ENCODE measurements at places on chromosomes 12 and 14.

DNA sequence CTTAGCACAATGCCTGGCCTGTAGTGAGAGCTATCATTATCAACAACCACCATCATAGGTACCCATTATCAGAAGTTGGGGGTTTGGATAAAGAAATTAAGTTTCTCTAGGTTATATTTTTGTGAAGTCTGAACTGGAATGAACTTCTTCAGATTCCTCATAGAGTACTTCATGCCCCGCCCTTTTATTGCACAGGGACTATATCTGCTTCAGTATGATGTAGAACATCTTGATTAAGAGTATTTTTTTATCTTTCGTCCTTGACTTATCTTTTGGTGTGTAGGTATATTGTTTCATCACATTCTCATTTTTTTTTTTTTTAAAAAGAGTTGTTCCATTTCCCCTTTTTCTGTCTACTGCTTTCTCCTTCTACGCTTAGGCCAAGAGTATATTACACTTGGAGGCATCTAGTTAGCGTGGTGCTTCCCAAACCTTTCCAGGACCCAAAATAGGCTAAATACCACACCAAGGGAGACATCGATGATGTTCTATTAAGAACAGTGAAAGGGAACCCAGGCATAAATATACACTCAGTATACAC lies 467.5 kb downstream of the ZFP36L1 start:
- no peak for DNase-seq

DNA sequence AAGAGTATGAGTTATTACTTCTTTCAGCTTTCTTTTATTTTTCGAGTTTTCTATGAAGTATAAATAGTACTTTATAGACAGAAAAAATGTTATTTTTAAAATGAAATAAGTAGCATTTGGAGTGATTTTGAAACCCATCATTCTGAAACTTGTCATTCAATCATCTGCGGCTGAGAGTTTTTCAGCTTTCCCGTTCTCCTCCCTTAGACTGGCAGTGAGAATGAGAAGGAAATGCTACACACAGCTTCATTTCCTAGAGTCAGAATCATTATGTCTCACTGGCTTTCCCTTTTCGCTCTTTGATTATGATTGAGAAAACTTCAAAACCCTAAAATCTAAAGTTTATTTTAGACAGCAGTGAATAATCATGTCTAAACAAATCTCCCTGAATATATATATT lies 33.7 kb upstream of the GNPNAT1 start:
- no peak for DNase-seq

DNA sequence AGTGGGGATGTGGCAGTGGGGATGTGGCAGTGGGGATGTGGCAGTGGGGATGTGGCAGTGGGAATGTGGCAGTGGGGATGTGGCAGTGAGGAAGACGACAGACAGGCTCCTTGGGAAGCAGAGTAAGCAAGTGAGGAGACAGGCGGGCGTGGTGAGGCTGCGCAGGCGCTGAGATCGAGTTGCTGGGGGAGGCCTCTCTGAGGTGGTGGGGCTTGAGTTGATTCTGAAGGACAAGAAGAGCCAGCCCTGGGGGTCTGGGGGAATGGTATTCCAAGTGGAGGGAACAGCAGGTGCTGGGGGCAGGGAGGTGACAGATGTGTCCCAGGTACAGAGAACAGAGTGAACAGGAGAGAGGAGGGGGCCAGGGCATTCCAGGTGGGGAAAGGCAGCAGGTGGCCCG lies 33.8 kb upstream of the TSPAN9 start:
- no peak for DNase-seq

- DNase-seq, result no peak
Measured at GRCh38 chr12:132606927-132607326, 3.5 kb downstream of the LRCOL1 start.

DNA sequence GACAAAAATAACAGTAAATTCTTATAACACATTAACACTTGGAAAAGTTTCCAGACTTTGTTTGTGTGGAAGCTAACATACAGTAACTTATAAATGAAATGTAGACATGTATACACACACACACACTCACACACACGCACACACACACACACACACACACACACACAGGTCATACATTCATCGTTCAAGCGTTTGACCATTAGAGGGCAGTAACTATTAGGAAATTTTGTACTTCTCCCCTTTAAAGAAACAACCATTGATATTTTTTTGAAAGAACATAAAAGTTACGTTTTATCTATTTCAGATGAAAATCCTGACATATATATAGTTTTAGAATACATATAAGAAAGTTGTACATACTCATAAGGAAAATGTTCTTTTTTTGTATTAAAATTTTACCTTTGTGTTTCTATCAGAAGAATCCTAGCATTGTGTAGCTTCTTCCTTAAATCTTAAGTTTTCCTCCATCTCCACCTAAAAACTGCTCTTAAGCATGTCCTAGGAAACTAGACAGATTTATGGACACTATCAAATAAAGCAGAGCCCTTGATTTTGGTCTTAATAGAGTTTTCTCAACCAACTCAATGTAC lies 29.0 kb downstream of the PTPRQ start:
- DNase-seq, result no peak

DNA sequence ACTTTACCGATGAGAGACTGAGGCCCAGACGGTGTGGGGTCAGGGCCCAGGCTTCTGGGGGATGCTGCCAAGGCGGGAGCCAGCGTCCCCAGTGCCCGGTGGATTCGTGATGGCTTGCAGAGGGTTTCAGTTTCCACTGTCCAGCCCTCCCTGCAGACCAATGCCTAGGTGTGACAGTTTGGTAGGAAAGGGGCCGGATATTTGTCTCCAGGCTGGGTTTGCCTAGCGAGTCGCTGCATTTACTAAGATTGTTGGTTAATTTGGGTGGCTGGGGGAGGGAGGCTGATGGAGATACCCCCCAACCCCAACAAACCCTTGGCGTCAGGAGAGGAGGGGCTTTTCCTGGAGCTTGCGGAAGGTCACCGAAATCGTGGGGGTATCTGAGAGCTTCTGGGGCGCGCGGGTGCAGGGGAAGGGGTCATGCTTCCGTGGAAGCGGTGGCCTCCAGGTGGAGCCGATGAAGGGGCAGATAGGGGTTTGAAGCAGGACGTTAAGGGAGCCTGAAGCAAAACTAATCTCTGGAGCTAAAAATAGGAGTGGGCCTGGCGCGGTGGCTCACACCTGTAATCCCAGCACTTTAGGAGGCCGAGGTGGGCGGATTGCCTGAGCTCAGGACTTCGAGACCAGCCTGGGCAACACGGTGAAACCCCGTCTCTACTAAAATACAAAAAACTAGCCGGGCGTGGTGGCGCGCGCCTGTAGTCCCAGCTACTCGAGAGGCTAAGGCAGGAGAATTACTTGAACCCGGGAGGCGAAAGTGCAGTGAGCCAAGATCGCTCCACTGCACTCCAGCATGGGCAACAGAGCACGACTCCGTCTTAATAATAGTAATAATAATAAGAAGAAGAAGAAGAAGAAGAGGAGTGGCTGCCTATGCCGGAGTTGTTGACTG lies 1.1 kb upstream of the CDC42BPB start:
- no peak for DNase-seq

DNA sequence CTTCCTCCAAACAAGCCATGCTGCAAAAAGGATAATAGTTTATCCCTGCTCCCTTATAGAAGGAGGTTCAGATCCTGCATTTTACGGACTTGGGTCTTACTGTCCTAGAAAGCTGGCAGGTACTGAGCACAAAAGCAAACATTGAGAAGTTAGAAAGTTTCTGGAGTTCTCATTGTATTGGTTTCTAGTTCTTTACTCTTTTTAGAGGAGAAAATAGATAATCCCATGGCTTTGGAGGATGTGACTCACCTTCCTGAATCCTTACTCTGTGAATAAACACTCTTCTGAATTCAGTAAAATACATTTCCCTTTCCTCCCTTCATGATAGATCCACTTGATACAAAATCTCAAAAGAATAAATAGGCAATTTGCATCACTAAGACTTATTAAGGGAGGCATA lies 188.9 kb downstream of the NPAS3 start:
- DNase-seq, result no peak

GRCh38 chr14:41607304-41607775 lies 664 bp downstream of the LRFN5 start:
- DNase-seq, result no peak

GRCh38 chr14:50001151-50001998 lies 108.5 kb downstream of the ARF6 start:
- peak; percentile 91 for DNase-seq

DNA sequence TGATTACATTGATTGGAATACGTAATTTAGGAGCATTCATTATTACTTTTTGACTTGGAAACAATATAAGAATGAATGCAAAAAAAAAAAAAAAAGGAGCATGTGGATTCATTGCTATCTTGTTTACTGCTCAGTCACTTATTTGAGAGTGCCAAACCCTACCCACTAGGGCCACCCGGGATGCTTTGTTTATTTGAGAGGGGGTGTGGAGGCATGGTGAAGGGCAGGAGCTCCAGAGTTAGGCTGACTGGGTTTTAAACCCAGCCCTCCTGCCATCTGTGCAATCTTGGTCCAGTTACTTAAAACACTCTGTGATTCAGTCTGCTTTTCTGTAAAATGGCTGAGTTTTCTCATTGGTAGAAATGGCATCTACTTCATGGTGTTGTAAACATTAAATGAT lies 195.2 kb downstream of the RAD51B start:
- no peak for DNase-seq

DNA sequence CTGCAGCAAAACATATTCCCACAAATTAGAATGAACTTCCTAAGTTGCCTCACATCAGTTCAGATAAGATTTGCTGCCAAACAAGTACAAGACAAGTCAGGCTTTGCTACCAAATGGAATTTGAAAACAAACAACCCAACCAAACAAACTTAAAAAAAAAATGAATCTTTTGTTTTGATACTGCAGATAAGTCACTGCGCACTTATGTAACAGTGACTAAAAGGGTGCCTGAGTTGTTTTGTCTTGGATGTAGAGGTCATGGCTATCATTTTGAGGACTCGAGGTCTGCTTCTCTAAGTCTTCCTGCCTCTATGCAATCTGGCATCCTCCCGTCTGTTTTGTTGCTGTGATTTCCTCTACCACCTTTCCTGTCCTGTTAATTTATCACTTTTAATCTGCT lies 11.1 kb upstream of the EPS8 start:
- no peak for DNase-seq

DNA sequence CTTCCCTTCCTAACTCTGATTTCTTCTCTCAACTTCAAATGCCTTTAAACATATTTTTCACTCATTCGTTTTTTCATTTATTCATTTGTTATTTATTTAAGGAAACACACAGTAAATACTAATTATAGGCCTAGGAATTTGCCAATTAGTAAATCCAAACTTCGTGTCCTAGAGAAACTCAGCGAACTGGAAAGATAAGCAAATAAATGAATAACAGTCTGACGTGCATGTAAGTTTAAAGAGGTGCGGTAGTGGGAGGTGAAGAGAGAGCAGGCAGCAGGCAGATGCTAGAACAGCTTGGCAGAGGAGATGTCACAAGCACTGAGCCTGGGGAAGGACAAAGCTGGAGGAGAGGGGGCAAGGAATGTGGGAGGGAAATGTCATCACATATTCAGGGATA lies 228.2 kb downstream of the DPY19L2 start:
- DNase-seq, result no peak

DNA sequence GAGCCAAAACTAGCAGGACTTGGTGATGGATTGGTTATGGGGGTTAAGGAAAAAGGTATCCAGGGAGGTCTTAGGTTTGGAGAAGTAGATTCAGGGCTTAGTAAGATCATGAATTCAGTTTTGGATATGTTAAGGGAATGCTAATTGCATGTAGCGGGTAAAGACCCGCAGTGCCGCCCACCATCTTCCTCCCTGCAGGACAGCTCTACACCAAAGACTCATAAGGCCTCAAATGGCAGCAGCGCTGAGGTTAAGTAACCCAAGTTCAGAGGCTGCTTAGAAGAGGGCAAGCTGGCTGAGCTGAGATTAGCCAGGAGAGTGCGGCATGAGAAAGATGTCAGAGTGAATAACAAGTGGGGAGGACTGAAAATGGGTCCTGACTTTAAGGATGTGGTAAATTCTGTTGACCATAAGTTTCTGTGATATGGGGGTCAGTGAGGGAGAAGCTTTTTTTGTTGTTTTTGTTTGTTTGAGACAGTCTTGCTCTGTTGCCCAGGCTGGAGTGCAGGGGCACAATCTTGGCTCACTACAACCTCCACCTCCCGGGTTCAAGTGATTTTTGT lies 26.2 kb downstream of the RAD9B start:
- no peak for DNase-seq

DNA sequence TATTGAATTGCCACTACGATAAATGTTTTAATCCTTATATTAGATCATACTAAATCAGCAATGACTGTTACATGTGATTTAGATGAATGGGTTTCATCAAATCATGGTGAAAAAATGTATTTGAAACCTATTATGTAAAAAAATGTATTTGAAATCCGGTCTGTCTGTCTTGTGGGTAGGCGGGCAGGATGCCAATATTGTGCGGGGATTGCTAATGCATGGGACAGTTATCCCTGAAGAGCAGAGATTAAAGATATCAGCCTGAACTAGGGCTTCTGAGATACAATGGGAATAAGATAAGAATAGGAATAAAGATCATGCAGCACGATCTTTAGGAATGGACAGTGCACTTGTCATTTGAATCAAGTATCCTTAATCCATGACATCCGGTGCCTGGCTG lies 134.0 kb downstream of the PRKCH start:
- no peak for DNase-seq

GRCh38 chr14:48490756-48491155 lies 815.4 kb upstream of the MDGA2 start:
- no peak for DNase-seq

GRCh38 chr12:108310489-108310888 lies 28.6 kb downstream of the CMKLR1 start:
- DNase-seq, result no peak

GRCh38 chr14:52303236-52303635 lies 10.9 kb upstream of the PTGER2 start:
- DNase-seq, result no peak

- DNase-seq, result no peak
Measured at GRCh38 chr12:5520831-5521230, 88.9 kb downstream of the NTF3 start.

GRCh38 chr12:92814584-92814983 lies 111.8 kb downstream of the PLEKHG7 start:
- no peak for DNase-seq

- no peak for DNase-seq
Measured at GRCh38 chr12:108131657-108132126, 2.6 kb downstream of the WSCD2 start.

DNA sequence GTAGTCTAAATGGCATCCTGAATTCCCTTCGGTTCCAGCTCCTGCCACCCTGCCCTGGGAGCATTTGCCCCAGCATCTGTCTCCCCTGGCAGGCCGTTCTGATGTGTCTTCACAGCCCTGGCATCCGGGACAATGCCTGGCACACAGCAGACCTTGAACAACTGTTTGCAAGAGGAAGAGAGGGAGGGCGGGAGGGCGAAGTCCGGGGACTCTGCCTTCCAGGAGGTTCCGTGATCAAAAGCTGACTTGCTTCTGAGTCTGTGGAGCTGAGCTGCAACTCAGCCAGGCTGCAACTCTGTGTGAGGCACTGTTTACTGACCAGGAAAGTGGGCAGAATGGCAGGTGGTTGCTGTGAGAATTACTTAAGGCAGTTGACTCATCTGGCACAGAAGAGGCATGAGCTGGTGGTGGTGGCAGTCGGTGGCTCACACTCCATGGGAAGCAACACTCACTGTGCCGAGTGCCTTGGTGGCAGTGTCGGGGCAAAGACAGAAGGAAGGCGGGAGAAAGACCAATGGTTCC lies 61.1 kb upstream of the DLK1 start:
- DNase-seq, result no peak
